Liver (tissue), 10 donors: ENCODE measurements at places on chromosomes 16 and 17.
A peak's percentile ranks its signal among the peaks of the same experiment; 100 is the strongest.

DNA sequence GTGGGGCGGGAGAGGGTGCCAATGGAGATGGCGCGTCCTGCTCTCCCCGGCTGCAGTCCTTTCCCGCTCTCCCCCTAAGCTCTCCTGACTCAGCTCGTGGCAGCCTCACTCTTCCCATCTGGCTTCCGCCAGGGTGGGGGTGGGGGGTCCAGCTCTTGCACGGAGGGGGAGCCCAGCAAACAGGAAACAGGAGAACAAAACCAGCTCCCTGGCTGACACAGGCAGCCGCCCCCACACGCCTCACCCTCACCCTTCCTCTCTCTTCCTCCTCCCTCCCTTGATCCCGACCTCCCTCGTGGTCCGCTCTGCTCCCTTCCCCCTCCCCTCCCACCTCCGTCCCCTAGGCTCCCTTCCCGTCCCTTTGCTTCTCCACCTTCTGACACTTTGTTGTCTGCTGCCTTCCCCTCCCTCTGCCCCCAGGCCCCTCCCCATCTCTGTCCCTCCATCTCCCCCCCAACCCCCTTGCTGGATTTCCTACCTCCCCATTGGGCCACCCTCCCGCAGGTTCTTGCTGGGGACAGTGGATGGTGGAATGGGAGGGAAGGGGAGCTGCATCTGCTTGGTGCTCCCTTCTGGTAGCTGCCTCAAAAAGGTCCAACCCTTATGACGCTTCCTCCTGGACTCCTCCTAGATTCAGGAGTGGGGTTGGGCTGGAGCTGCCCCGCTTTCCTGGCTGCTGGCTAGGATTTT lies 23.7 kb downstream of the ARHGAP23 start:
- peak overlapping the region; percentile 69 for H3K27ac ChIP-seq
- H3K4me1 ChIP-seq: no peaks in the 10 kb centered on the region
- DNase-seq: no peak
- H3K4me3 ChIP-seq: no peak overlapping the region
- no peaks in the 10 kb centered on the region for H3K36me3 ChIP-seq

GRCh38 chr16:83923581-83924365 lies 24.9 kb downstream of the MLYCD start:
- no peaks in the 10 kb centered on the region for H3K27me3 ChIP-seq
- peaks cover 24% of the 10 kb centered on the region for H3K4me1 ChIP-seq
- H3K4me3 ChIP-seq: no peak overlapping the region
- H3K36me3 ChIP-seq: peaks cover 27% of the 10 kb centered on the region
- no peak for DNase-seq

GRCh38 chr16:16863672-16864071 lies 484.7 kb downstream of the NPIPA7 start:
- H3K27ac ChIP-seq: no peak overlapping the region
- H3K27me3 ChIP-seq: peaks cover 2% of the 10 kb centered on the region
- no peak for DNase-seq
- no peak overlapping the region for H3K4me3 ChIP-seq

GRCh38 chr16:22946433-22946832 lies 132.5 kb downstream of the HS3ST2 start:
- H3K4me3 ChIP-seq: no peak overlapping the region
- H3K4me1 ChIP-seq: no peaks in the 10 kb centered on the region
- H3K36me3 ChIP-seq: no peaks in the 10 kb centered on the region
- no peaks in the 10 kb centered on the region for H3K27me3 ChIP-seq
- no peak for DNase-seq

DNA sequence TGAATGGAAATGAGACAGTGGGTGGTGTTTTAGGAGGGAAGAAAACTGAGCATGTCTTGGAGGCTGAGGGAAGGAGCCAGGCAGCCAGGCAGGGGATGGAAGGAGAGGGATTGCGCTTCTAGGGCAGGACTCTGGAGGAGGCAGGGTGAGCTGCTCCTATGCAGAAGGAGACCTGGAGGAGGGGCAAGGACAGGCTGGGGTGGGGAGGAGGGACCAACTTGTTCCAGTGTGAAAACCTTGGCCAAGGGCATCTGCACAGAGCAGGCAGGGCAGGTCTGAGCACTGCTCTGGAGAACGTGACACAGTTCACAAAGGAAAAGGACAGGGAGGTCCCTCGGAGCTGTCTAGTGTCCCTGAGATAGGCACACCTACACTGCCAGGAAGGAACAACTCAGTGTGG lies 5.5 kb downstream of the GALK1 start:
- no peak for DNase-seq
- H3K4me1 ChIP-seq: peaks cover 10% of the 10 kb centered on the region
- H3K27me3 ChIP-seq: no peaks in the 10 kb centered on the region
- no peak overlapping the region for H3K4me3 ChIP-seq

GRCh38 chr16:8949536-8950418 lies 13.9 kb downstream of the USP7 start:
- no peak overlapping the region for H3K4me3 ChIP-seq
- peaks cover 24% of the 10 kb centered on the region for H3K4me1 ChIP-seq
- no peaks in the 10 kb centered on the region for H3K27me3 ChIP-seq
- H3K27ac ChIP-seq: no peak overlapping the region
- DNase-seq: no peak
- H3K36me3 ChIP-seq: no peaks in the 10 kb centered on the region

DNA sequence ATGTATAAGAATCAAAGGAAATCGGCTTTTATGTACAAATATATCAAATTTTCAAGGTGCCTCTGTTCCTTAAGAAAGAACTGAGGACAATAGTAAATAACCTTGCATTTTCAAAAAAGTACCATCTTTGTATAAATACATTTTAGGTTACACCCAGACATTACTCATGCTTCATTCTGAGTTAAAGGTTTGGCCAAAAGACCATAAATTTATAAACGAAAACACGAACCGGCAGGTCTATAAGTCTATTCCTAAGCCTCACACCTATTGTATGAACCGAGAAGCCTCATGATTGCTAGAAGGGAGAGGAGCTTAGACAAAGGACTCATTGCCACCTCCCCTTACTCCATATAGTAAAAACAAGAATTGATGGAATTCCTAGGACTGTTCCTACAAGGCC lies 94.6 kb upstream of the PSMD7 start:
- H3K27me3 ChIP-seq: no peaks in the 10 kb centered on the region
- H3K27ac ChIP-seq: no peak overlapping the region
- no peak for DNase-seq
- peaks cover 11% of the 10 kb centered on the region for H3K4me1 ChIP-seq

DNA sequence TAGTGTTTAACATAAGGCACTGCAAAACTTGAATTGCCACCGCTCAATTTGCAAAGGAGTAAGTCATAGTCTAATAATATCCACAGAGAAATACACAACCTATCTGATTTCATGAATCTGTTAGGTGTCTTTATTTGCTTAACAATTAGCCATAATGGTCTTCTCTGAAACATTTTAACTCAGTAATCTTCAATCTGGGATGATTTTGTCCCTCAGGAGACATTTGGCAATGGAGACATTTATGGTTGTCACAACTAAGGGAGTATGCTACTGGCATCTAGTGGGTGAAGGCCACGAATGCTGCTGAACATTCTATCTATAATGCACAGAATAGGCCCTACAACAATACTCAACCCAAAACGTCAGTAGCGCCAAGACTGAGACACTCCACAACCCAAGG lies 4.3 kb downstream of the UBE2G1 start:
- H3K36me3 ChIP-seq: no peaks in the 10 kb centered on the region
- DNase-seq: no peak
- peaks cover 11% of the 10 kb centered on the region for H3K4me1 ChIP-seq
- H3K27ac ChIP-seq: no peak overlapping the region

GRCh38 chr17:19308398-19308797 lies 54.1 kb downstream of the B9D1 start:
- H3K4me3 ChIP-seq: no peak overlapping the region
- H3K36me3 ChIP-seq: peaks cover 2% of the 10 kb centered on the region
- no peak for DNase-seq
- H3K27me3 ChIP-seq: no peaks in the 10 kb centered on the region
- H3K27ac ChIP-seq: no peak overlapping the region
- H3K4me1 ChIP-seq: no peaks in the 10 kb centered on the region

- H3K36me3 ChIP-seq: no peaks in the 10 kb centered on the region
- peaks cover 5% of the 10 kb centered on the region for H3K27me3 ChIP-seq
- DNase-seq: no peak
Observed at GRCh38 chr16:65727534-65728137, 605.8 kb upstream of the CDH11 start.

DNA sequence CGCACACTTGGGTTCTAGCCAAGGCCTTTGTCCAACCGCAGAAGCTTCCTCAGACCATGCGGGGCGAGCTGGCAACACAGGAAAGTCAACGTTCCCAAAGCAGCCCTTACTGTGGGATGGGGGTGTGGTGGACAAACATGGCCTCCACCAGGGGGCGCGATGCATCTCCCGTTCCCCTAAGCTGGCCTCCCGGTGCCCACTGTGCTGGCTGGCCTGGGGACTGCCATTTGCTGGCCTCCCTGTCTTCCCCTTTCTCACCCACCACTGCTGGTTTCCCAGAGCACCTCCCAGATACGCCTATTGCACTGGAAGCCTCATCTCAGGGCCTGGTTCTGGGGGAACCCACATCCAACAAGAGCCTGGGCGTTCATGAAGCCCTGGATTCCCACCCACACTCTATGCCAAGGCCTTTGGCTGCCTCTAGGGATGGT lies 145.3 kb downstream of the IRF8 start:
- H3K27me3 ChIP-seq: peaks cover 4% of the 10 kb centered on the region
- no peaks in the 10 kb centered on the region for H3K4me1 ChIP-seq
- H3K4me3 ChIP-seq: no peak overlapping the region
- DNase-seq: peak; percentile 68
- H3K27ac ChIP-seq: no peak overlapping the region

DNA sequence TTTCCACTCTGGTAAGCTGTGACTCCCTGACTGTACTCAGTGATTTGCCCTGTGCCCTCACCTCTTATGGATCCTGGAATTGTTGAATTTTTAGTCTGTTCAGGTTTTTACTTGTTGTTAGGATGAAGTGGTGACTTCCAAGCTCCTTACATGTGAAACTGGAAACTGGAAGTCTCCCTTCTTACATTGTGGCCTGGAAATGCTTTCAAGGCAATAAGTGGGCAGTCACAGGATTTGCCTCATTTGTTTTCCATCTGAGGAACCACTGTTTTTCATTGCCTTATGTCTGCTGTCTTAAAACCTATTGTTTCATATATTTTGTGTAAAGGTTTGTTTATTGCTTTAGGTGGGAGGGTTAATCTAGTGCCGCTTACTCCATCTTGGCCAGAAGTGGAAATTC lies 155.8 kb downstream of the CYB561 start:
- H3K36me3 ChIP-seq: no peaks in the 10 kb centered on the region
- H3K27me3 ChIP-seq: no peaks in the 10 kb centered on the region
- H3K4me3 ChIP-seq: no peak overlapping the region
- H3K27ac ChIP-seq: no peak overlapping the region
- no peaks in the 10 kb centered on the region for H3K4me1 ChIP-seq
- DNase-seq: no peak

GRCh38 chr16:49352892-49353291 lies 20.7 kb upstream of the C16orf78 start:
- H3K27me3 ChIP-seq: no peaks in the 10 kb centered on the region
- no peak overlapping the region for H3K27ac ChIP-seq
- no peaks in the 10 kb centered on the region for H3K4me1 ChIP-seq
- H3K4me3 ChIP-seq: no peak overlapping the region
- no peaks in the 10 kb centered on the region for H3K36me3 ChIP-seq
- no peak for DNase-seq

DNA sequence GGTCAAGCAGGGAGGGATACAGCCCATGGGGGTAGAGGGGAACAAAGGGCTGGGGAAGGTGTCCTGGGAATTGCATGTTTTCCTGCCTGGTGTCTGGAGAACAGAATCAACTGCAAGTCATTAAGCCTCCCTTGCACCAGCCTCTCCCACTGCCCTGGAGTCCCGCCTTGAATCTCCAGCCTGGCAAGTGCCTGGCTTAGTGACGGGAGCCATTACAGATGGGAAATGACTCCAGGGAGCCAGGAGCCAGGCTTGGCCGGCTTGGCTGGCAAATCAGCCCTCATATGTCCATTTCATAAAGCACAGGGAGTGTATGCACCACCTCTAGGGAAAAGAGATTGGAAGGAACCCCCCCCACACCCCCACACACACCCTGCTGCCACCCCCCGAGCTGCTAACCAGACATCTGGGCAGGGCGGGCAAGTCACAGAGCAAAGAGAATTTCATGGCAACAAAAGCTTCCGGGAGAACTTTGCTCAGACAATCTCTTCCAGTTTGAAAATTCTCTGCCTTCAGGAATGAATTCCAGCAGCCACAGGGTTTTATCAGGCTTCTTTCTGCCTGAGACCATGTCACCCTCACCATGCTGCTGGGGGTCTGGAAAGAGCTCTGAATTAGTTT lies 127.7 kb downstream of the NTN1 start:
- no peaks in the 10 kb centered on the region for H3K4me1 ChIP-seq
- H3K27me3 ChIP-seq: no peaks in the 10 kb centered on the region
- H3K27ac ChIP-seq: no peak overlapping the region
- no peak overlapping the region for H3K4me3 ChIP-seq
- H3K36me3 ChIP-seq: no peaks in the 10 kb centered on the region

GRCh38 chr17:41523787-41524186 lies 4.3 kb downstream of the KRT19 start:
- peaks cover 5% of the 10 kb centered on the region for H3K27me3 ChIP-seq
- H3K27ac ChIP-seq: no peak overlapping the region
- peaks cover 6% of the 10 kb centered on the region for H3K4me1 ChIP-seq
- H3K4me3 ChIP-seq: no peak overlapping the region

GRCh38 chr17:61354895-61355874 lies 44.5 kb upstream of the TBX2 start:
- no peak overlapping the region for H3K4me3 ChIP-seq
- no peaks in the 10 kb centered on the region for H3K4me1 ChIP-seq

GRCh38 chr17:36008998-36009665 lies 7.8 kb upstream of the CCL15 start:
- H3K27me3 ChIP-seq: no peaks in the 10 kb centered on the region
- no peak overlapping the region for H3K4me3 ChIP-seq
- peak; percentile 33 for DNase-seq
- no peak overlapping the region for H3K27ac ChIP-seq
- H3K36me3 ChIP-seq: peaks cover 12% of the 10 kb centered on the region

DNA sequence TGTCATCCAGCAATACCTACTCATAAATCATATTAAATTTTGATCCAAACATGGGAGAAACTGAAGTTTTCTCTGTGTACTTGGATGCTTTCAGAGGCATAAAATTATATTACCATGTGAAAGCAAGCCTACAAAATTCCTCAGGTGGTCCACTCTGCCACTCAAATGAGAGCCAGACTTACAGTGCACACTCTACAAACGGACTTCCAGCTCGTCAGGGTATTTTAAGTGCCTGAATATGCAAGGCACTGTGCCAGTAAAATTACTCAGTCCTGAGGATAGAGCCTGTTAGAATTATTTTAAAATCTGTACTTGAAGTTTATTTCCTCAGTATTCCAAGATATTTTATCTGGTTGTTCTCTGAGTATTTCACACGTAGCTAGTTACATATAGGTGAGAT lies 54.5 kb downstream of the TENT4B start:
- H3K4me3 ChIP-seq: no peak overlapping the region
- no peak overlapping the region for H3K27ac ChIP-seq
- H3K27me3 ChIP-seq: no peaks in the 10 kb centered on the region
- peaks cover 27% of the 10 kb centered on the region for H3K4me1 ChIP-seq
- DNase-seq: no peak

DNA sequence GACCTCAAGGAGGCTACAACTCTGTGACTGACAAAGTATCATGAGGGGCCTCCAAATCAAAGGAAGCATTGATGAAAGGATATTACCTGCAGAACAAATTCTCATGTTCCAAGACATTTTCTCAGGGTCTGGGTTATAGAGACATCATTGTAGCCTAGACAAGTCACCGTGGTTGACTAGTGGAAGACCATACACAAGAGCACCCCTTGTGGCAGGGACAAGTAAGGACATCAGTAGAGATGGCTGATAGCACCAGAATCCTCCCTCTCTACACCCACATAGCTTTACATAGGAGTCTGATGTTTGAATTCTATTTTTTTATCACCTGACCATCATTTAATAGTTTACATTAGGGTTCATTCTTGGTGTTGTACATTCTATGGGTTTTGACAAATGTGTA lies 32.5 kb upstream of the CDH8 start:
- no peak overlapping the region for H3K27ac ChIP-seq
- no peaks in the 10 kb centered on the region for H3K27me3 ChIP-seq
- H3K4me1 ChIP-seq: no peaks in the 10 kb centered on the region
- no peaks in the 10 kb centered on the region for H3K36me3 ChIP-seq
- no peak overlapping the region for H3K4me3 ChIP-seq
